Brain (organoid and tissue), 16 donors: ENCODE measurements at places on chromosomes 1 and 21.

- DNase-seq, result no peak
Measured at GRCh38 chr1:165917166-165917565, 89.8 kb downstream of the UCK2 start.

GRCh38 chr1:161046605-161047228 is 940 bp upstream of the USF1 start:
- DNase-seq, result no peak

DNA sequence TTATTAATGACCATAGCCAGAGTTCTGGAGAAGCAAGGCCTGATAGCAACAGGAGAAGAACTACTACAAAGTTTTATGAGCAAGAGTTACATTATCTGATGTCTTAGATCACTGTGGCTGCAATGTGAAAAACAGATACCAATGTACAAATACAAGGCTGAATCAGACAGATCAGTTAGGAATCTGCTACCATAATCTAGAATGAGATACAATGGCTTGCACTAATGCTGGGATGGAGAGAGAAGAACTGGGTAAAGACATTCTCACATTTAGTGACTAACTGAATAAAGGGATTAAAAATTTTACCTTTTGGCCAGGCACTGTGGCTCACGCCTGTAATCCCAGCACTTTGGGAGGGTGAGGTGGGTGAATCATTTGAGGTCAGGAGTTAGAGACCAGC is 41.3 kb downstream of the ARID4B start:
- no peak for DNase-seq

DNA sequence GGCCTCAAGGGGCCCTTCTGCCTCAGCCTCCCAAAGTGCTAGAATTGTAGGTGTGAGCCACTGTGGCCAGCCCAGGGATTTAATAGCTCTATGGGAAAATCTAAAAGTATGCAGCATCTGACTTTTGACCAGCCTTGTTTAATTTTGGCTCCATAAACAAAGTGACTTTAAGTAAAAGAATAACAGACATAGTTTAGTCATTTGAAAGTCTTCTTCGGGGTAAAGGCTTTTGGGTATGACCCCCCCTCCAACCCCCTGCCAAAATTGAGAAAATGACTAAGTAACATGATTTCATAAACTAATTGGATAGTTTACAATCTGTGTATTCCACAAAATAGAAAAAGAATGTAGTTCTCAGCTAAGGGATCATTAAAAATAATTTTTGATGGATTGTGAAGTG is 17.0 kb downstream of the GPBP1L1 start:
- DNase-seq, result no peak

DNA sequence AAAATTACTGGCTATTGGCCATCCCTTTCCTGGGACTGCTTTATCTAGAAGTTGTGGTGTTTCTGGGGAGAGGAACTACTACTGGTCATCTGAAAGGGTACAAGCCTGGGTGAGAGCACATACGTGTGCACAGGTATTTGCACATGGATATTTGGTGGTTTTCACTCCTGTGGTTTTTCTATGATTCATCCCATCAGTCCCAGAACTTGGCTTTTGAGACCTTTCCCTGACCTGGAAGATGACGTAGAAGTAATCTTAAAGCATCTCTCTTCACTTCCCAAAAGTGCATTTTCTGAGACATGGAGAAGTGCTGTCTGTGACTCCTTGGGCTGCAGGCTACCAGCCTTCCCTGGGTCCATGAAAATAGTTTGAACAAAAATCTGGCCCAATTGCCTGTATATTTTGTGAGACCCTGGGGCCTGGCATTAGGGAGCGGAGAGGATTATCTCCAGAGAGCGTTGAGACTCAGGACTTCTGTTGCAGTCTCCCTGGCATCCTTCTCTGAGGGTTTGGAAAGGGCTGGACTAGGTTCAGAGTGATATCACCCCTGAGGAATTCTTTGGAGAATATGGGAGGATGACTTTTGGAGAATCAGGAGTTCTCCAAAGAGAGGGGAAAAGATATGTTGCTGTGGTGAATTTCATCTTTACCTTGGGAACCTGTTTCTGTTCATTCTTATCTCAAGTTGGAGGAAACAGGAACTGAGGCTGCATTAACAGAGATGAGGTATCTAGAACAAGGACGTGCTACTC is 130.8 kb downstream of the NOS1AP start:
- DNase-seq, result no peak

DNA sequence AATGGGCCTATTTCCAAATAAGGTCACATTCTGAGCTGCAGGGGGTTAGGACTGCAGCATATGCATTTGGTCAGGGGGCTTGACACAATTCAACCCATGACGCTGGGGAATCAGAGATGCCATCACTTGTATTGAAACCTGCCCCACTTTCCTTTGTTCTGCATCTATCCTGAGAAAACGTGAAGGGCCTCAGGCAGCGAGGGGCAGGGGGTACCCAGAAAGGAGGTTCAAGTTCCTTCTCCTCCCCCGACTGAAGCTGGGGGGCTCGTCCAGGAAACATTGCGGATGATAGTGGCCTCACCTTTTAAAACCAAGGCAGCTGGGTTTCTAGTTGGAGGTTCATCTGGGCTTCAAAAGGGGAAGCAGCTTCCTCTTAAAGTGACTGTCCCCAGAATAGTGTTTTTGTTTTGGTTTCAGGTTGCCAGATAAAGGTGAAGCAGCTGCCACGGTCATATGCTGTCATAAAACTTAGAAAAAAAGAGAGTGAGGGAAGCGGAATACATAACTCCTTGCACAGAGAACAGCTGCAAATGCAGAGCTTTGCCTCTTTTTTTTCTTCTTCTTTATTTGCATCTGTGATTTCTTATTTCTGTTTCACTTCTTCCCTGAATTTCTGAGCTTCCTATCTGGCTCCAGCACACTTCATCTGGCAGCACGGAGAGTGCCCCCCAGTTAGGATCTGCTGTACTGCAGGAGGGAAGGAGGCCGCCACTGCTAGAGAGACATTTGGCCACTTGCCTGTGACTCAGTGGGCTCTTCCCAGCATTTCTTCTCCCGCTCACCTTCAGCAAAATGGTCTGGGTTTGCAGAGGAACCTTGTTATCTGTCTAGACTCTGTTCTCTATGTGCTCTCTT is 142.0 kb downstream of the AJAP1 start:
- no peak for DNase-seq

GRCh38 chr1:24921412-24921811 is 8.7 kb downstream of the RUNX3 start:
- DNase-seq, result no peak
